ENCODE measurements at places on chromosomes 2 and 18.

- no peak for DNase-seq
These were observed 17.1 kb downstream of the SMARCAL1 start for GRCh38 chr2:216429428-216429827.

GRCh38 chr2:32835148-32835547 lies 111.6 kb upstream of the LTBP1 start:
- no peak for DNase-seq

GRCh38 chr2:215754546-215754945 lies 258.8 kb downstream of the MREG start:
- no peak for DNase-seq

DNA sequence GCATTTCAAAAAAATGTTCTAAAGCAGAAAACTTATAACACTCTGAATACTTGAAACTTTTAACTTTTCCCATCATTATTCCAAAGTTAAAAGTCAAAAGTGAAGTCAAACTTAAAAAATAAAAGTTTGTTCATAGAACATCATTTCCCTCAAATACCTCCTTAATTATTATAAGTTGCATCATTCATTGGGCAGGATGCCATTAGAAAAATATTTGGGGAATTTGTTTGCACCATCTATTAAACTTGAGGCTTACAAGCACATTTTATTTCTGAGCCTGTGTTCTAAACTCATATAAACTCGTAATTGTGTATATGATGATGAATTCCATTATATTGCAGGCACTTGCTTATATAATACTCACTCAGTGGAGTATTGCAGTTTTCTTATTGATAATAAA lies 588.0 kb upstream of the NRXN1 start:
- DNase-seq = no peak

GRCh38 chr18:26489881-26490280 lies 58.5 kb downstream of the KCTD1 start:
- no peak for DNase-seq

- no peak for DNase-seq
These were observed 41.9 kb upstream of the SCN9A start for GRCh38 chr2:166417669-166418068.

- DNase-seq = no peak
These were observed 21.4 kb upstream of the AGAP1 start for GRCh38 chr2:235472443-235472842.

DNA sequence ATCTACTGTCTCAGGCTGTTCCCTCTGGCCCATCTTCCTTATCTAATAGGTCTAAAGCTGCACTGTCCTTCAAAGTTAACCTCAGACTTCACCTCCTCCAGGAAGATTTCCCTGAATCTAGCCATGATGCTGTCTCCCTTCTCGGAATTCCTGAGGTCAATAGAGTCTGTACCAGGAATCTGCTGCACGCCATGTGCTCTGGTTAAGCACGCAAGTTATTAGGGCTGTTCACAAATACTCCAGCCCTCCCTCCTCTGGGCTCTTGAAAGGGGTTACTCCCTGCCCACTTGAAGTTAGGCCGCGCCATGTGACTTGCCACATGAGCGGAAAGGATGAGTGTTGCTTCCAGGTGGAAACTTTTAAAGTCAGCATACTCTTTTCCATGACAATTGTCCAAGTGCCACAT lies 43.6 kb downstream of the MCFD2 start:
- DNase-seq = no peak

- no peak for DNase-seq
These were observed 76.6 kb downstream of the COBLL1 start for GRCh38 chr2:164764996-164765395.

DNA sequence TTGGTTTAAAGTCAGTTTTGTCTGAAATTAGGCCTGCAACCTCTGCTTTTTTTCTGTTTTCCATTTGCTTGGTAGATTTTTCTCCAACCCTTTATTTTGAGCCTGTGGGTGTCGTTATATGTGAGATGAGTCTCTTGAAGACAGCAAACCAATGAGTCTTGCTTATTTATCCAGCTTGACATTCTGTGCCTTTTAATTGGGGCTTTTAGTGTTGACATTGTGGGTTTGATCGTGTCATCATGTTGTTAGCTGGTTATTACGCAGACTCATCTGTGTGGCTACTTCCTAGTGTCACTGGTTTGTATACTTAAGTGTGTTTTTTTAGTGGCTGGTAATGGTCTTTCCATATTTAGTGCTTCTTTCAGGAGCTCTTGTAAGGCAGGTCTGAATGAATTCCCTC lies 18.8 kb downstream of the TMEM87B start:
- no peak for DNase-seq

- DNase-seq = no peak
These were observed 142.0 kb downstream of the ACTR3 start for GRCh38 chr2:114031605-114032505.

GRCh38 chr2:133266041-133266925 lies 302.0 kb downstream of the NCKAP5 start:
- no peak for DNase-seq

DNA sequence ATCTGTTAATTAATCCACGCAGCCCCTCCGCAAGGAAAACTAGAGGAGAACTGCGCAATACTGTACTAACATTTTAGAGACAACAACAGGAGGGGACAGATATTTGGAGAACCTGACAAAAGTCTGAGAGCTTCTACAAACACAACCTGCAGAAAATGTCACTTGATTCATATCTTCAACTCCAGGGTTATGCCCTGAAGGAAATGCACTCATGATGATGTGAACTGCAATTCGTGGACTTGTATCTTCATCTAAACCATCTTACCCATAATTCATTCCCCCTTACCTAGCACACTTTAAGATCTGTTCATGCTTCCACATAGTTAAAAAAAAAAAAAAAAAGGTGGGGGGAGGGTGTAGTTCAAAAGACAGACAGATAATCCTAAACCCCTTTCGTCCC lies 75.5 kb downstream of the AFF3 start:
- no peak for DNase-seq

DNA sequence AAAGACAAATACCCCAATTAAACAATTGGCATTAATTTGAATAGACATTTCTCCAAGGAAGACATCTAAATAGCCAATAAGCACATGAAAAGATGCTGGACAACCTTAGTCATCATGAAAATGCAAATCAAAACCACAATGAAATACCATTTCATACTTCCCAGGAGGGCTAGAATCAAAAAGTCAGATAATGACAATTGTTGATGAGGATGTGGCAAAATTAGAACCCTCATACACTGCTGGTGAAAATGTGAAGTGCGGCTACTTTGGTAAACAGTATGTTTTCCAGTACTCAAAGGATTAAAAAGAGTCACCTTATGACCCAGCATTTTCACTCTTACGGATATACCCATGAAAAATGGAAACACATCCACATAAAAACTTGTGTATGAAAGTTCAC lies 91.6 kb downstream of the FIGN start:
- no peak for DNase-seq

GRCh38 chr2:23221236-23221635 lies 163.7 kb upstream of the KLHL29 start:
- no peak for DNase-seq

GRCh38 chr2:15363142-15363541 lies 198.0 kb downstream of the NBAS start:
- DNase-seq = no peak

DNA sequence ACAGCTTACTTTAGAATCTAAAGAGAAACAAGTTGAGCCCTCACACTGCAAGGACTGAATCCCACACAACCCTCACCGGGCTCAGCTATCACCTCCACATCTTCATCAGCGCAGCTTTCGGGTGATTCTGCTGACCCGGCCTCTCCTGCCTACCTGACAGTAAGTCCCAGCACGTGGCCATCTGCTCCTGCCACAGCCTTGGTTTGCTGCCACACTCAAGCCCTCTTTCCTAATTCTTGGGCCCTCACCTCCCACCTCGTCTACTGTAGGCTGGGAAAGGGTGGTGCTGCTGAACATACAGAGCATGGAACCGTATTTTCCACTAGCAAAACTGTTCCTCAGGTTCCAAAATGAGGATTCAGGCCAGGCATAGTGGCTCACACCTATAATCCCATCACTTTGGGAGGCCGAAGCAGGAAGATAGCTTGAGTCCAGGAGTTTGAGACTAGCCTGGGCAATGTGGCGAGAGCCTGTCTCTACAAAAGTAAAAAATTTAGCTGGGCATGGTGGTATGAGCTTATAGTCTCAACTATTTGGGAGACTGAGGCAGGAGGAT lies 55.3 kb upstream of the HAAO start:
- no peak for DNase-seq

DNA sequence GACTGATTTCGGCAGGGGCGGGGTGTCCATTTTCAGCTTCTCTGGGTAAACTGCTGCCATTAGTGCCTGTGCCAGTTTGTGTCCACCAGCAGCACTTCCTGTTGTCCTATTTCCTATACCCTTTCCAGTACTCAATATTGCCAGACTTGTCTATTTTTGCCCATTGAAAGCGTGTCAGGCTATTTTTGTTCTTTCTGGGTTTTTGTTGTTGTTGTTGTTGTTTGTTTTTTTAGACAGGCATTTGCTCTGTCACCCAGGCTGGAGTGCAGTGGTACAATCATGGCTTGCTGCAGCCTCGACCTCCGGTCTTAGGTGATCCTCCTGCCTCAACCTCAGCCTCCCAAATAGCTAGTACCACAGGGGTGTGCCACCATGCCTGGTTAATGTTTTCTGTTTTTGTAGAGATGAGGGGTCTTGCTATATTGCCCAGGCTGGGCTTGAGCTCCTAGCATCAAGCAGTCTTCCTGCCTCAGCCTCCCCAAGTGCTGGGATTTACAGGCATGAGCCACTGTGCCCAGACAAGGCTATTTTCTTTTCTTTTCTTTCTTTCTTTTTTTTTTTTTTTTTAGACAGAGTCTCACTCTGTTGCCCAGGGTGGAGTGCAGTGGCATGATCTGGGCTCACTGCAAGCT lies 8.5 kb downstream of the PRELID3A start:
- no peak for DNase-seq

DNA sequence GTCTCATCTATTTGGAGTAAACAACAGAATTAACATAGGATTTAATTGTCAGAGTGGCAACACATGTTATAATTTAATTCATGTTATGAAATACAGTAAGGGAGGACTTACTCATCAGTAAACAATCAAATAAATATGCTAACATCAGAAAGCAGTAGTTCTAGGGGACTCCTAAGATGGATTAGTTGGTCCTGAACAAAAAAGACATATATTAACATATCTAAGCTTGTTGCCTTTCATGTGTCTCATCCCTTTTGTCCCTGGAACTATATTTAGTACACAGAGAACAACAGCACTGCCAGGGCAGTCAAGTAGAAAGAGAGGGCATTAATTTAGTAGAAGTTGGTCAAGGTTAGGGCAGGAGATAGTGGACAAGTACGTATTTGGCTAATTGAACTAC lies 117.8 kb upstream of the FZD5 start:
- no peak for DNase-seq

DNA sequence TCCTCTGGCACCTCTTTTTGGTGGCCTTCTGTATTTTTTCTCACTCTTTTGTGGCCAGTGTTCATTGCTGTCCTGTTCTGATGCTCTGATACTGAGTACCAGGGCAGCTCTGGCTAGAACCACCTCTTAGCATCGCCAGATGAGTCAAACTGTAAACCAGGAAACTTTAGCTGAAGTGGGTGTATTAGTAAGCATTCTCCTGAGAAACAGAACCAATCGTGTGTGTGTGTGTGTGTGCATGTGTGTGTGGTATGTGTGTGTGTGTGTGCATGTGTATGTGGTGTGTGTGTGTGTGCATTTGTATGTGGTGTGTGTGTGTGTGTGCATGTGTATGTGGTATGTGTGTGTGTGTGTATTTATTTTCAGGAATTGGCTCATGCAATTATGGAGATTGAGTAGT lies 166.3 kb upstream of the SKOR2 start:
- DNase-seq = no peak

DNA sequence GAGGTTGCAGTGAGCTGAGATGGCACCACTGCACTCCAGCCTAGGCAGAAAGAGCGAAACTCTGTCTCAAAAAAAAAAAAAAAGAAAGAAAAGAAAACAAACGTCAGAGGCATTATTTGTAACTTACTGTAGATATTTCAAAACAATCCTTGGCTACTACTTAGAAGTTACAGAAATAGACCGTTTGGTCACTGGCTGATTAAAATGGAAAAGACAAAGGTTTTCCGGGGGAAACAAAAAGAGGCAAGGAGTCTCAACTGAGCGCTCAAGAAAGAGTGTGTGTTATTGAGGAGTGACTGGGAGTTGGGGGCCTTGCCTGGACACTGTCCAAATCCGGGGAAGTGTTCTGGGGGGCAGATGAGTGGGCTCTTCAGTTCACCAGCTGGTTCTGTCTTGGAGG lies 47.6 kb downstream of the TEX44 start:
- no peak for DNase-seq

GRCh38 chr2:15875969-15876705 lies 64.2 kb upstream of the MYCN start:
- DNase-seq = no peak

DNA sequence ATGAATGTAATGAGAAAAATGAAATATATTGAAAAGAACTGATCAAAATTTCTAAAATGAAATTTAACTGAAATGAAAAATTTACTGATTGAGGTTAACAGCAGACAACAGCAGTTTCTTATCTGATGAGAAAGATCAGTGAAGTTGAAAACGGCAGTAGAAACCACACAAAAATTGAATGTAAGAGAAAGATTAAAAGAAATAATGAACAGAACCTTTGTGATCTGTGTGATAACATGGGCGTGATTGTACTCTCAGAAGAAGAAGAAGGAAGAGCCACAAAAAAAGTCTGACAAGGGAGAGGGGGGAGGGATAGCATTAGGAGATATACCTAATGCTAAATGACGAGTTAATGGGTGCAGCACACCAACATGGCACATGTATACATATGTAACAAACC lies 45.2 kb downstream of the FAM117B start:
- DNase-seq = no peak

GRCh38 chr2:129605646-129606045 lies 373.8 kb upstream of the RAB6C start:
- no peak for DNase-seq

DNA sequence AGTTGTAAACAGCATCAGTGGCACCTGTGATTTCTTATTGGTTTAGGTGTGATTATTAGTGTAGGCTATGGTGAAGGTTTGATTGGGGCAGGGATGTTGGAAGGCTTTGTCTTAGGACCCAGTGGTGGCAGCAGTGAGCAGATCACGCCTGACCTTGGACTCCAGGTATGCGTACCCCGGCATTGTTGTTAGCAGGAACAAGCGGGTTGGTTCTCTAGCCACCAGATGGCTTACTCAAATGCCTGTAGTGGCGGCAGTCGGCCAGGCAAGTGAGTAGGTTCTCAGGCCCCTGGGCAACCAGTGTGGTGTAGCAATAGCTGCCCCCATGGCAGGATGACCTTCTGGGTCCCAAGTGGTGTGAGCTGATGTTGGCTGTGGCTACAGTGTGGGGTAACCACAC lies 558.3 kb downstream of the KCNJ3 start:
- DNase-seq = no peak

DNA sequence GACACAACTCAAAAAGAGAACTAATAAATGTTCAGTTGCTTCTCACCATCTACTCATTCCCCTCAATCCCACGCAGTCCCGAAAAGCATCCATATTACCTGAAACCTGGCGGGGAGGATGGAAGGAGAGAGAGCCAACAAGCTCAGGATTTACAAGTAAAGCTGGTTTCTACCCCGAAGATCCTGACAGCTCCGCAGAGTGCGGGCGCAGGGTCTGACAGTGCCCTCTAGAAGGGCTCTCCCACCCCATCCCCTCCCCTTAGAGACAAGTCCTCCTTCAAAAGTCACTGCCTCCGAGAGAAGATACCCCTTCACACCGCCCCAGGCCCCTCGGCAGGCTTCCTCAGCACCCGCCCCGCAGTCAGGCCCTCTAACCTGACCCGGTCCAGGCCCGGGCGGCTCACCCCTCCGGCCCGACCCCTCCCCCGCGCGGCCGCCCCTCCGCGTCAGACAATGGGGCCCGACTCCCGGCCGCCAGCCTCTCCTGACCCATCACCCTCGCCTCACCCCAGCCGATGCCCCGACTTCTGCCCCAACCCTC lies 550 bp downstream of the RAB1A start:
- peak; percentile 65 for DNase-seq

GRCh38 chr2:109663721-109664120 lies 49.6 kb downstream of the SOWAHC start:
- no peak for DNase-seq
